Tongue (tissue), 3 donors: ENCODE measurements at places on chromosomes 11 and 22. TPM values are rescaled to one million over a fixed set of nuclear protein-coding genes. Genes with fewer than 3 reads are reported as not detected.
A peak's percentile ranks its signal among the peaks of the same experiment; 100 is the strongest.

GRCh38 chr22:45731798-45732495 lies 60.3 kb downstream of the ATXN10 start:
- peak; percentile 40 for DNase-seq

DNA sequence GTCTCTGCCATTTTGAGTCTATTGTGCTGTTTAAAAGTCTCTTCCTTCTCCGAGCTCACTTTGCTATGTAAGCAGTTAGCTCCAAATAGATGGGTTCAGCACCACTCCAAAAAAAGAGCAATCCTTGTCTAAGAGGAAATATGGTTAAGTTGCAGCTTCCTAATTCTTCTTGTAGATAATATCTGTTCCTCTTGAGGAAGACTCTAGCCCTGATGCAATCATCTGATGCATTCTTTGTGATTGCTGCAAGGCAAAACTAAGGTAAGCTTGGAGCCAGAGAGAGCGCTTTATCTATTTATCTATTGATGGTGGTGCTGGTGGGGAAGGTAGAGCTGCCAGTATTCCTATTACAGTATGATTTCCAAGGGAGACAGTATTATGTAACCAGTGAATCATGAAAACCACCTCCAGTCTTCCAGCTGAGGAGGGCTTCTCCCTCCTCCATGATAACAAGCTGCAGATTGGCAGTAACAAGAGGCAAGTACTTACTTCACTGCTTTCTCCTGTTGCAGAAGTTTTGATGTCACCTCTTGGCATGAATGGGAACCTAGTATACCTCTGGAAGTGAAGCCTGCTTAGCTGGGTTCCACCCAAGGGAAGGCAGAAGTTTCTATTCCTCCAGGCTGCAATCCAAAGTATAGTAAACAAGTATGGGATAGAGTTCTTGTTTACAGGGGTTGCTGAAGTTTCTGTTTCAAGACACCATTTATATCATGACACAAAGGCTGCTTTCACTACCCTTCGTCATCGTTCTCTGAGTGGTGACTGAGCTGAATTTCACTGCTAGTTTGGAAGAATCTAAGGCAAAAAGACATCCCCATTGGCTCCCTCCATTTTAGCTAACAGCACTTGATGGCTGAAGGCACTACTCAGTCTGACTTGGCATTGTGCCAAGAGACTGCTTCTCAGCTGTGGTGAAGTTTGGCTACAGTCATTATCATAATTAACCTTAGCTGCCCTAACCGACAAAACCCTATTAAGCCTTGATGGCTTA lies 49.7 kb downstream of the FDX1 start:
- DNase-seq: peak; percentile 58

- DNase-seq: no peak
Observed at GRCh38 chr11:45388472-45388871, 102.3 kb upstream of the SYT13 start.

- no peak for DNase-seq
Observed at GRCh38 chr11:46222490-46223251, 54.8 kb upstream of the CREB3L1 start.

DNA sequence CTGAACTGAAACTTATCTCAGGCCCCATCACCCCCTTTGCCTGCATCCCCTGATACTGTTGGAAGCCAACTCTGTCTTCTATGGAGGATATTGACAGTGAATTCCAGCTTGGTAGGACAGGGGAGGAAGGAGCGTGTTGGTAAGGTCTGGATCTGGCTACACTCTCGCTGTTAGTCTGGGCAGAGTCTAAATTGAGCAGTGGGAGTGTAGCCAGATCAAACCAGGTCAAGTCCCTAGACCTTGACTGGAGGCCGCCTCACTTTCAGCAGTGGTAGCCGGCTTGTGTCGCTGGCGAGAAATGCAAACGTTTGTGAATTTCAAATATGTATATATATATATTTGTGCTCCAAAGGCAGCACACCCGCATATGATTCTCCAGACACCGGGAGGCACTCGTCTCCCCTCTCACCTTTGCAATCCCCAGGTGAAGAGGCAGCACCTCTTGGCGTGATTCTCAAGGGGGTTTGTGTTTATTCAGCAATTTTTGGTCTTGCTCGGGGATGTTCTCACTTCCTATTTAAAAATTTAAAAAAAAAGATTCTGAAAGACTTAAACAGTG lies 26.7 kb downstream of the DHCR7 start:
- DNase-seq: no peak

MMP7 gene
- total RNA-seq: 9.5 TPM

SPDYC gene
- total RNA-seq: not detected

DNA sequence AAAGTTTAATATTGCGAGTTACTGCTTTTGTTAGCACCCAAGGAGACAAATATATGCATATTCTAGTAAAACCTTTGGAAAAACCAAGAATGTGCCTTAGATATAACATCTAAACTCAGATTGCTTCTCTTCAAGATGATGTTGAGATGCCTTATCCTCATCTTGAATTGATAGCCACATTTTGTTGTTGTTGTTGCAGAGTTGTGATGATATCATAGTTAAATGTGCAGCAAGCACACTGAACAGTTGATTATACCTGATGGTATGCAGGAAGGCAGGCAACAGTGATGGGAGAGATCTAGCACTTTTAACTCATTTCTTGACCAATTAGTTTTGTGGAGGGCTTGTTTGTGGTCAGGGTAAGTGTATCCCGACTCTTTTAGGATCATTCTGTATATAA lies 48.0 kb downstream of the KDM2A start:
- no peak for DNase-seq

GRCh38 chr11:14908214-14908880 lies 16.3 kb upstream of the CYP2R1 start:
- DNase-seq: peak; percentile 72

DNA sequence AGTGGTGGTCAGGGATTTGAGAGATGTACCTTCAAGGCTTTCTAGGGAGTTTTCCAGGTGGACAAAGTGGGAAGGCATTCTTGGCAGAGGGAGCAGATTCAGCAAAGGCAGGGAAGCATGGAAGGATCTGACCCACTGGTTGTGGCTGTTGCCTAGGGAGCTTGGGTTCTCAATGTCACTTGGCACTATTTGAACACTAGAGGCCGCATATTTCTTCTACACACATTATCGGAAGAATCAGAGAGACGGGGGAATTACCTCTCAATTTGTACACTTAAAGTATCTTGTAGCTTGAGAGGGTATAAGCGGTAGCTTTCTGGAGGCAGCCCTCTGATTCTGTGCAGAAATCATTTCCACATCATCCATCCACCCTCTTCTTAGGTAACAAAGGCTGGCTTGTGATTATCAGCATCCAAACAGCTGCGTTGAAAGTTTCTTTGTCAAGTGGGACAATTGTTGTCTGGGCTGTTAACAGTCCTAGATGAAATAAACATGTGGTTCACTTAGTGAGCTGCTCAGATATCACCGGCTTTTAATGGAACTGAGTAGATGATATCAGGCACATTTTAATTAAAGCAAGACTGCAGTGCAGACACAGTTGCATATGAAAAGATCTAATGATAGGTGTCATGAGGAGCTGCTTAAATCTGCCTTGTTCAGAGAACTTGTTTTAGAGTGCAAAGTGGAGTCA lies 2.6 kb downstream of the NELL1 start:
- DNase-seq: peak; percentile 32

TESMIN gene
- 0.10 TPM for total RNA-seq

- DNase-seq: no peak
Observed at GRCh38 chr22:49942565-49943404, 17.8 kb upstream of the PIM3 start.

DNA sequence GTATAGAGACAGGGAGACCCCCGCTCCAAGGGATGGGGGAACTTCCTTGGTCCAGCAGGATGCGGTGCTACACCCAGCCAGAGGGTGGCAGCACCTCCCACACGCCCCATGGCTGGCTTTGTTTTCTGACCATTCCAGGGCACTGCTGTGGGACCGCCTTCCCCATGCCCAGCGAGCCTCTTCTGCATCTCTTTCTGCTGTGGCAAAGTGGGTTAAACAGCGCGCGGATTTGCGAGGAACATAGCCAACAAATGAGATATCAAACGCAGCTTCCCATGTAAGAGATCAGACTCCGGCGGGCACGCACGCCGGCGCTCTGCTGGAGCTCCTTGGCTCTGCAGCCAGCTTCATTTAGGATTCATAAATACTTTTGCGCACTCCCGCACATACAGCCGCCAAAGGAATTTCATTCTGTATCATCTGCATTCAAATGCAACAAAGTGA lies 485.8 kb upstream of the CADM1 start:
- peak; percentile 18 for DNase-seq

GRCh38 chr11:127598476-127598875 lies 597.9 kb upstream of the KIRREL3 start:
- DNase-seq: no peak

DNA sequence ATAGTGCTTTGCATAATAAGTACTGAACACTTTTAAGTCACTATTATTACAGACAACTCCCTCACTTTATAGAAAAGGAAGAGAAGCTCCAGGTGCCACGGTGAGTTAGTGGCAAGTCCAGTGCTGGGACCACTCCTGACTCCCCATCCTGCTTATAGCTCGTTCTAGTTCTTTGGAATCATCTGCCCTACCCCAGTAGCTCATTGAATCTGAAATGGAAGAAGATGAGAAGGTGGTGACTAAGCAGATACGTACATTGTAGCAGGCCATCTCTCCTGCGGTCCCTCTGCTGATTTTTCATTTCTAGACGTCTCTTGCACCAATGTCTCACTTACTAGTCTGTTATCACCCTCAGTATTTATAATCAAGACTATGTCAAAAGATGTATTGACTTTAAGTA lies 21.6 kb downstream of the MMP20 start:
- DNase-seq: no peak
